ENCODE measurements at places on chromosomes 7 and 10.
A peak's percentile ranks its signal among the peaks of the same experiment; 100 is the strongest.

DNA sequence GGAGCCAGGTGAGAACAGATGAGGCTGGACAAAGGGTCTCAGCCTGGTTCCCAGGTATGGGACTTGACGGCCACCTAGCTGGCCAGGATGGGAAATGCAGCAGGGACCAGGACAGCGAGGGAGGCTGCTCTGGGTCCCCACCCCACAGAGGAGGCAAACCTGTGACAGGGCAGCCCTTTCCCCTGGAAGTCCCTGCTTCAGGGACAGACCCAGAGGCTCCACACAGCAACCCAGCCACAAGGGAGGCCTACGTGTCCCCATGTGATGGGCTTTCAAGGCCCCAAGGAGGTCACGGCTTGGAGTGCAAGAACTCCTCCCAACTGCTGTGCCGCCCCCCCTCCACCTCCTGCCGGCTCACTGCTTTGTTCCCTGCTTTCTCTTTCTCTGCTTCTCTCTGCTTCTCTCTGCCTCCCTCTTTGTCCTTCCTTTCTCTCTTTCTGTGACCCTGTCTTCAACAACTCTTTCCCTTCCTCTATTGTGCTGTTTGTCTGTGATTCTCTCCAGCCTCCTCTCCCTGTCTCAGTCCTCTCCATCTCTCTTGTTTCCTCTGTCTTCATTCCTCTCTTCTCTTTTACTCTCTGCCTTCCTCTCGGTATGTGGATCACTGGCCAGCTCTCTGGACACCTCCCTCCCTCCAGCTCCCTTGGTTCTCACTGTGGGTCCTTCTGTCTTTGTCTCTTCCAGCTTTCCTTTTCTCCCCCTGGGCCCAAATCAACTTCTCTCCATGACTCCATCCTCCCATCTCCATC, 9.6 kb upstream of the EIF5AL1 start:
- DNase-seq: peak; percentile 55

DNA sequence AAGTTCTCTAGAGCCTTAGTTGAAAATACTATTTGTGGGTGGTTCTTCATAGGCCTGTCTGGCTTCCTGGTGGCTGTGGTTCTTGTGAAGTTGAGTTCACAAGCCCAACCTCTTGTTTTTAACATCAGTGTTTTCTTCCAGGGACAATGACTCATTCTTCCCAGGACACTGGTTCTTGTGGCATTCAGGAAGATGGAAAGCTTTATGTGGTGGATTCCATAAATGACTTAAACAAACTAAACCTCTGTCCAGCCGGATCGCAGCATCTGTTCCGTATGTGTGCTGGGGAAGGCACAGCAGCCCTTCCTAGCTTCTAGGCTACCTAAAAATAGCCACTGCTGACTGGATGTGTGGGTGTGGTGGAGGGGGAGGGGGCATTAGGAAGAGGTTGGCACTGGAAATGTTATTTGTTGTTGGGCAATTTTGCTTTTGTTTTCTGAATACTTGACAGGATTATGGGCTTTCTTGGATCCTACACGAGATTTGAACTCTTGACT, 3.9 kb downstream of the LSMEM1 start:
- no peak for DNase-seq

DNA sequence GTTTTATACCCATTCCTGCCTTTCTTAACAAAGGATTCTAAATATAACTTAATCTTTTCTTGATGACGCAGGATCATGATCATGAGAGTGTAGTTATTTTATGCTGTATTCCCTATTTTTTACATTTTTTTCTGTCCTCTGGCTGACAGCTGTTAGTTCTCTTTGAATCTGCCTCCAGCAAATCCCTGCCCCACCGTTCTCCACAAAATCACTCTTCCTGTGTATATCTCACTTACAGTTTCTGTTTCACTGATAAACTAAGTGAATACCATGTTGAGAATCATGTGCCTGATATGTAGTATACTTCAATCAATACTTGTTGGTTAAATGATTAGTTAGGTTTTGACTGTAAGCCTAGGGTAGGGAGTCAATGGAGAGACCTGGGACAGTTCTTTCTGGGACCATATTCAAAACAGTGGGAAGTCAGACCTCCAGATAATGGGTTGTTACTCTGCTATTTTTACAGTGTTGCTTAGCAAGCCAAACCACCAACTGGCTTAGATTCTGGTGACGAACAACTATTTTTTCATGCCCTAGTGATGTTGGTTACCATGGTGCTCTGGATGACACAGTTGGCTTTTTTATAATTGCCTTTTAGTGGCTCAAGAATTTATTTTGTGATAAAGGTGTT, 12.8 kb downstream of the CNNM1 start:
- peak; percentile 6 for DNase-seq

- no peak for DNase-seq
Observed at GRCh38 chr7:34973400-34973760, 63.9 kb downstream of the DPY19L1 start.

DNA sequence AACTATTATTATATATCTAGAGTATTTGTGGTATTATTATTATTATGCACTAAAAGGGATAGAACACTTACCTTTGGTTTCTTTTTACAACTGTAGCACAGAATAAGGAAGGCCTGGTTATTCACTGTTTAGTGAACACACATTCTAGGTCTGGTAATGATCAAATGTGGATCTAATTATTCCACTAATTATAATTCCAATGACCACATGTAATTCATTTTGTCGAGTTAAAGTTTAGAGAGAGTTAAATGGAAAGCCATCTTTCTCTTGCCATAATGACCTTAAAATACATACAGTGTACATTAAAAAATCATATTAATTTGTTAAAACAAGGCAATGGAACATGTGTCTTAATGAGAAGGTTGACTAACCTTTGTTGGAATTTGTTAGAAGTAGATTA, 147.8 kb downstream of the SEM1 start:
- DNase-seq: no peak

- no peak for DNase-seq
Observed at GRCh38 chr10:132476146-132477065, 61.2 kb upstream of the INPP5A start.

DNA sequence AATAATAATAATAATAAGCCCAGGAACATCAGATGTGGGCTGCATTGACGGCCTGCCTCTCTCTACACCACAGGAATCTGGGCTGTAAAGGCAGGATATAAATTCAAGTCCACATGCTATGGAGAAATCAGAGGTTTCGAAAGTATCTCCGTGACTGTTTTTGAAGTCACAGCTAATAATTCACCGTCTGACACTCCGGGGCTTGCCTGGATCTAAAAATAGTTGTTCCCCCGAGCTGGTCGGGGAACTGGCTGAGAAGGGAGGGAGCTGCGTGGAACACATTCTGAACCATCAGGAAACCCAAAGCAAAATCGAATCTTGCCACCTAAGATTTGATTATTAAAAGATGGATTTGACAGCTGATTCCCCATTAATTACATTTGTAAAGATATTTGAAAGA, 35.4 kb downstream of the KLF6 start:
- DNase-seq: no peak

- no peak for DNase-seq
Observed at GRCh38 chr10:117130862-117131375, 7.2 kb downstream of the VAX1 start.

- DNase-seq: no peak
Observed at GRCh38 chr10:11796474-11796873, 26.7 kb upstream of the PROSER2 start.

DNA sequence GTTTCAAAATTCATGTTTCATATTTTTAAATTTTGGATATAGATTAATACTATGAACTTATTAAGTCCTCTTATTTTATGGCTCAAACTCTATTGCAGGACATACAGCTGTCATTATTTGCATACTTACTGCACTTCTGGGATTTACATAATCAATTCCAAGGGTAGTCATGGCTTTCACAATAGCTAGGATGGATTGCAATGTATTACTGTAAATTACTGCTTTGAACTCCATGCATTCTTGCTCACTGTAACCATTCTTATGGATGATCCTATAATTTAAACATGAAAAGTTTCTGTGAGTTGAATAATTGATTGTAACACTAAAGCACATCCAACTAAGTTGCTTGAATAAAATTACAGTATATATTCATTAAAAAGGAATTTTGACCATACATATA, 23.5 kb downstream of the GNAT3 start:
- DNase-seq: no peak

GRCh38 chr7:100654908-100655831, 1.1 kb downstream of the ACTL6B start:
- no peak for DNase-seq

DNA sequence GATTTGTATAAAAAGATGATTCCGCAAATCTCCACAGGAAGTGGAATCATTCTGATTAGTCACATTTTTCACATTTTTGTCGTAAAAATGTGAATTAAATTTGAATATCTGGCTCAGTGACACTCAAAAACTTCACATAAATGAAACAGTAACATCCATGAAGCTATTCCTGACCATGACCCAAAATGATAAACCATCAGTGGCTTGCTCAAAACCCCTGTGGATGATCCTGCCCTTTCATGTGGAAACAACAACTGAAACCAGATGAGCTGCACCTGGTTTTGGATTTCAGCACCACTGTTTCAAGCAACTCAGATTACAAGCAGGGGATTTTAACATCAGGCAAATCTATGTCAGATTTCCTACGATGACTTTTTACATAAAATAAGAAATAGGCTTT, 80.3 kb downstream of the AMPH start:
- peak; percentile 22 for DNase-seq

GRCh38 chr7:135168001-135168400, 2.5 kb downstream of the CYREN start:
- DNase-seq: no peak

DNA sequence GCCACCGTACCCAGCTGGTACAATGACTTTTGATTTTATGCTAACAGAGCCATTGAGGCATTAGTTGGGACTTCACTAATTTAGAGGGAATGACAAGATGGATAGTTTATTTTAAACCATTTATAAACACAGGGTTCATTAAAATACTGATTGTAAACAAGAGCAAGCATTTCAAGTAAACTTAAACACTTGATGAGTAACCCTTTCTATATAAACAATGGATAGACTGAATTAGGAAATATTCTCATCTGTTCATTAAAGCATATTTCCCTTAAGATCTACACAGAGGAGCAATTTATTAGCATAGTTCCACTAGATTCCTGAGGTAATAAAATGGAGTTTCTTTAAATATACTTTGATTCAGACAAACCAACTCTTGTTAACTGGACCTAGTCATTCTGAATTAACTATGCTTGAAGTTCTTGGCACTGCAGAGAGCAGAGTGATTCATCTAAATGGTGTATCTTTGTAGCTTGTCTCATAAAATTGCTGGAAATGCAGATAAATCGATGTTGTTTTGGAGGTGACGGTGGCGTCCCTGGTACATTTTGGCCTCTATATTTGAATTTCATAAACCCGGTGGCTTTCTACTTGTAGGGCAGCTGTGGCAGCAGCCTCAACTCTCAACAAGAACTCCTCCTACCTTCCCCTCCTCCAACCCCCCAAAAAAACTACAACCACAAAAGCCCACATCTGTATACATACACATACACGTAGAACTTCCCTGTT, 15.4 kb upstream of the VDAC2 start:
- DNase-seq: no peak

DNA sequence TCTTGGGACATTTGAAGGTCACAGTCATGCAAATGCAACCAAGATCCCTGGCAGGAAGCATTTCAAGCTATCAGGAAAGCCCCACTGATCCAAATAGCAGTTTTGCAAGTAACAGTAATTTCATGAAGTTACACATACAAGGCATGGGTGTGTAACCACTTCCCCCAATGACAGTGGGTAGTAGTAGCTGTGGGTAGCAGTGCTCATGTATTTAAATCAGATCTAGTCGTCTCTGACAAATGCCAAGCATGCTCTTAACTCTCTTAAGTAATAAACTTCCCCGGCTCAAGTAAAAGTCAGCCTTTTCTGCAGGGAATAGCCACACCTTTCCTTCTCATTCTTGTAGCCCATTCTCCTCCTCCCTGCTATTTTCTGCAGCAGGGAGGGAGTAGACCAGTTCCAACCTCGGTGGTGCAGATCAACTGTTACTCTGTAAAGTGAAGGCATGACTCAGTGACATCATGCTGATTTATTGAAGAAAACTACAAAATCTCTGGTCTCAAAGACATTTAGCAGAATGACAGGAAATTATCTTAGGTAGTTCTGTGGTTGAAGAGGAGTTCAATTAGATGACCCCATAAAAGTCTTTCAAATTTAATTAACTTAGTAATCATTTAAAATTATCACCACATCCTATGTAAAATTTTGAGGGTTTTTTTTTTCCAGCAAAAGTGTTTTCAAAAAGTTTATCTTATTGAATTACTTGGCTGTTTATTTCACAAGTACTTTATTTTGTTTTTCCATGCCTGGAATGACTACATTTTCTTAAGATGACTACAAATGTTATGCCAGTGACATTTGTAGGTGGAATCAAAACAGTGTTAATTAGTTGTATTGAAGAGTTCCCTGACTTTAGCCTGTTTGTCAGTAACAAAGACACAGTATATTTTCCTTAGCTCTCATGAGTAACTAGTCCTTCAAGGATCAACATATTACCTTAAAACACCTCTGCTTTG, 568.3 kb downstream of the INHBA start:
- peak; percentile 21 for DNase-seq

GRCh38 chr7:80499350-80499953, 12.4 kb downstream of the GNAT3 start:
- peak; percentile 51 for DNase-seq

GRCh38 chr7:155881471-155882350, 69.4 kb upstream of the SHH start:
- no peak for DNase-seq

DNA sequence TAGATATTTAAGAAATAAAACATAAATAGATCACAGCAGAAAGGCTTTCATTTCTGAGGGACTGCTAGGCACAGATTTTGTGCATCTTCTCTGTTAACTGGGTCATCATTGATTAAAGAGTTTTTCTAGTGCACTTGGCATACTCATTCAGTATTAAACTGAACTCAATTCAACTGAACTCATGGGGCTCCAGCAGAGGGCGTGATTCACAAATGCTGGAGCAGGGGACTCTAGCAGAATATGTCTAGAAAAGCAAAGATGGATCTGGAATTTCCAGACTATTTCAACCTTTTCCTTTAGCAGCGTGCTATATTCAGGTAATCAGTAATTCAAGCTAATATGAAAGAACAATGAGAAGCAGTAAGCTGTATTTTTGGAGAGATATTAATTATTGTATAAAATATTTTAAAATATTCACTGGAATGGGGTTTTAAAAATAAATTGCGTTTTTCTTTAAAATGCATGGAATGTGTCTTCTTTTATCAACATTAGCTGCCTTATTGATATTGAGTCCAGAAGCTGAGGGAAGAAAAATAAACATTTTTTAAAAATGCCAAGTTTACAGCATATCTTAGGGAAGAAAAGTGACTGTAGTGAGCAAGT, 296.8 kb upstream of the CACNA2D1 start:
- peak; percentile 87 for DNase-seq

DNA sequence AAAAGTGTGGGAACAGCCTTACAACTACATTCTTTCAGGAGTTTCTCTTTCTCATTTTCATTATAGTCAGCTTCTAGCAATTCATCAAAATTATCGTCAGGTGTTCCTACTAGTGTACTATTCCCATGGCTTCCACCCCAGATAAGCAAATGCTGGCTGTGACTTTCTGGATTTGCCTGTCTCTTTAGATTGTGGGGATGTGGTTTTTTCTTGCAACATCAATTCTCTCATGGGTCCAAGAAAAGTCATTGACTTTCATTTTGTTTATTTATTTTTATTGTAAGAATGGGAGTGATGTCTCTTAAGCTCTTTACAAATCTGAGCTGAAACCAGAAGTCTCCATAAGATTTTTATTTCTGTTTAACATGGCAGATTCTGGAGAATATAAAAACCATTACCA, 349.7 kb upstream of the SEMA3C start:
- no peak for DNase-seq

- peak; percentile 43 for DNase-seq
Observed at GRCh38 chr7:154304740-154305700, 252.8 kb downstream of the DPP6 start.

GRCh38 chr7:46428295-46428694, 507.2 kb upstream of the IGFBP3 start:
- no peak for DNase-seq

Data from NCI-H69 (cell line).